ENCODE measurements at places on chromosomes 1 and 21. TPM values are rescaled to one million over a fixed set of nuclear protein-coding genes. Genes with fewer than 3 reads are reported as not detected.

DNA sequence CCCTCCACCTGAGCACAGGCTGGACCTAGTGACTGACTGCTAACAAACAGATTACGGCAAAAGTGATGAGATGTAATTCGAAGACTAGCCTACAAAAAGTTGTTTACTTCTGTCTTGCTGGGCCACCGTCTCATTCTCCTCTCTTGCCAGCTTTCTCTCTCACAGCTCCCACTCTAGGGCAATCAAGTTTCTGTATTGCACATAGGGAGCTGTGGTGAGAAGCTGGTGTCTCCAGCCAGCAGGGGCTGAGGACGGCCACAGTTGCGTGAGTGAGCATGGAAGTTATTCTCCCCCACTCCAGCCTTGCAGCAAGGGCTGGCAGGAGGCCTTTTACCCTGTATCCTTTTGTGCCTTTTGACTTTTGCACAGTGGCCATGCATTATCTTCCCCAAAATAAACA, 8.6 kb upstream of the COL6A2 start:
- DNase-seq: no peak

GRCh38 chr1:67894981-67895735, 61.9 kb upstream of the GNG12 start:
- DNase-seq: no peak

GRCh38 chr1:205658943-205659581, 21.2 kb downstream of the SLC45A3 start:
- peak; percentile 91 for DNase-seq

DNA sequence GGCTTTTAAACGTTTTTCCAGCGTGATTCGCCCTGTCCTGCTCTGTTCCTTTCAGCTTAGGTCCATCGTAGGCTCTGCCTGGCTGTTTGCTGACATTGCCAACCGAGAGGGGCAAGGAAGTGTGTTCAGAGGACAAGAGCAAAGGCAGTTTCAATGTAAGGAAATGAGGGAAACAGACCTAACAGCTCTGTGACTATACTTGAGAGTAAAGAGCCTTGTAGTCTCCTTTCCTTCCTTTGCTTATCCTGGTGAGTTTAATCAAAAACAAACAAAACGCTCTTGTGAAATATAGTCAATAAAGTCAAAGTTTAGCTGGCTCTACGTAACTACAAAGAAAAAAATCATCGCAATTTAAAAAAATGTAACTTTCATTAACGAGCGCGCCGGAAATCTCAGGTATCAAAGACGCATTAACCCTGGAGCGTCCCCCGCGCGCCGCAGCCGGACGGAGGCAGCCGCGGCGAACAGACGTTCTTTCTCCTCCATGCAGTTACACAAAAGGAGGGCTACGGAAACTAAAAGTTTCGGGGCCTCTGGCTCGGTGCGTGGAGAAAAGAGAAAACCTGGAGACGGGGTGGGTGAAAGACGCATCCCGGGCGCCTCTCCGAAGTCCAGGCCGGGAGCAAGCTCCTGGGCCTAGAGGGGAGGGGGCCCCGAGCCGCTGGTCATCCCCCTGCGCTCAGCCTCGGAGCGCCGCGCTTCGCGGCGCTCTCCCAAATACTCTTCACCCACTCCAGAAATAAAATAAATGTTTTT, 617 bp upstream of the ADGRL2 start:
- peak; percentile 66 for DNase-seq

- no peak for DNase-seq
Measured at GRCh38 chr21:39918558-39918957, 51.3 kb downstream of the PCP4 start.

- DNase-seq: peak; percentile 70
Measured at GRCh38 chr1:93728480-93729131, 47.0 kb upstream of the BCAR3 start.

- peak; percentile 26 for DNase-seq
Measured at GRCh38 chr21:44433791-44434567, 21.3 kb upstream of the LRRC3 start.

GRCh38 chr1:2001773-2002411, 1.7 kb downstream of the CFAP74 start:
- no peak for DNase-seq

DNA sequence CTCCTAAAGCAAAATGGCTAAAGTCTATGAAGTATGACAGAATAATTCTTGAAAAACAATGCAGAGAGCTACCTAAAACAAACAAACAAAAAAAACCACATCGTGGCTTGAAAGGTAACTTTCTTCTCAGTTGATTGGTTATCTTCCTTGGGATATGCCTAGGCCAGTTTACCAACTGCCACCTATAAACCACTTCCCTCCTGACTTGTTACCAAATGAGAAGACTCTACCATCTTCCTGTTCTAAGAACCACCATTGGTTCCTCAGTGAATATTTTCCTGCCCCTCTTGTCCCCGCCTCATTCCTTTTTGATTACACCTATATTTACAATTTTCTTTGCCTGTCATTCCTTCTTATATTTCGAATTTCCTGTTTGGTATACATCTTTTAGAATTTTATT, 336.6 kb downstream of the SIPA1L2 start:
- no peak for DNase-seq

GRCh38 chr21:37896788-37897187, 19.5 kb downstream of the KCNJ6 start:
- no peak for DNase-seq

The TNFRSF1B gene
- 13.7 TPM for total RNA-seq

The ATP6V1G3 gene
- total RNA-seq: not detected

The PDE4B gene
- total RNA-seq: 10.6 TPM
